Vagina (tissue), 2 donors: ENCODE measurements at places on chromosomes 3 and 15. TPM values are rescaled to one million over a fixed set of nuclear protein-coding genes. Genes with fewer than 3 reads are reported as not detected.
A peak's percentile ranks its signal among the peaks of the same experiment; 100 is the strongest.

- no peaks in the 10 kb centered on the region for H3K36me3 ChIP-seq
- DNase-seq, result no peak
- H3K4me1 ChIP-seq, result peaks cover 19% of the 10 kb centered on the region
- no peak overlapping the region for H3K27ac ChIP-seq
Observed at GRCh38 chr15:81108427-81108826, 25.6 kb upstream of the CFAP161 start.

Gene NEK10
- not detected for total RNA-seq

DNA sequence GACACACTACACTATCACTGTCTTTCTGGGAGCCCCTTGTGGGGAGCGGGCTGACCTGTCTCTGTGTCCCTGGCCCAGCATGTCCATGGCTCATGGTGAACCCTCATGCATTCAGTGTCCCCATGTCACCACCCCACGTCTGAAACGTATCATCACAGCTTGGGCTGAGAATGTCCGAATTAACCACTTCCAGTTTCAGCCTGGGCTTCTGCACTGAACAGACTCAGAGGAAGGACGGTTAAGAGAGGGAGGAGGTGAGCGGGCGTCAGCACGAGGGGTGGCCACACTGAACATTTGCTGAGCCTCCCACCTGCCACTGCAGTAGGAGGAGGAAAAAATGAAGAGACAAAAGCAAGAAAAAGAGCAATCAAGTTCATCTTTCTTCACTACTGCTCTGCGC is 30.5 kb downstream of the ATP2B2 start:
- H3K4me3 ChIP-seq, result no peak overlapping the region
- H3K27ac ChIP-seq, result no peak overlapping the region
- H3K36me3 ChIP-seq, result no peaks in the 10 kb centered on the region
- H3K4me1 ChIP-seq, result no peaks in the 10 kb centered on the region
- no peak for DNase-seq

Gene ARL14
- total RNA-seq, result not detected

Gene CFAP91
- 4.2 TPM for total RNA-seq

Gene DNAH12
- 0.25 TPM for total RNA-seq

GRCh38 chr3:55000546-55000945 is 72.7 kb upstream of the LRTM1 start:
- no peaks in the 10 kb centered on the region for H3K27me3 ChIP-seq
- H3K27ac ChIP-seq, result no peak overlapping the region
- DNase-seq, result no peak
- H3K4me3 ChIP-seq, result no peak overlapping the region

DNA sequence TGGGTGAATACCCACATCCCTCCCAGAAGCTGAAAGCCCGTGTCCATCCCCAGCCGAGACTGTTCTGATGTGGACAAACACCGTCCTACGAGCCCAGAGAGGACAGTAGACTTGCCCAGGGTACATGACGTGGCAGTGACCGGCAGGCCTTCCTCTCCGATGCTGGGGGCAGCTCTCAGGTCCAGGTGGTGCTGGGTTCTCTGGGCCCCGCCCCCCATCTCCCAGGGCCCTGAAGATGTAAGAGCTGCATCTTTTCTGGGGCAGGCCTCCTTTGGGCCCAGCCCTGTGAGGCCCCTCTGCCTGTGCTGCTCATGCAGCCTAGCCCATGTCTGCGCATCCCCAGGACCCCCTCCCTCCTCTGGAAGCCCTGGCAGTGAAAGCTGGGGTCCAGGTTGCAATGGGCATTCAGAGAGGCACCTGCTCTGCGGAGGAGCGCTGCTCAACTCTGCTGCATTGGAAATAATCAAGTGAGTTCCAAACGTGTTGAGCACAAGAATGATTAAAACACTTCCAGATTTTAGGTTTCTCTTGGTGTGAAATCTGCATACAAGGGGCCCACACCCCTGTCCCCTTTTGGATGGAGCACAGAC is 71.9 kb downstream of the FBLN2 start:
- DNase-seq, result no peak
- H3K4me1 ChIP-seq, result peaks cover 12% of the 10 kb centered on the region
- H3K36me3 ChIP-seq, result no peaks in the 10 kb centered on the region
- H3K27me3 ChIP-seq, result no peaks in the 10 kb centered on the region
- H3K27ac ChIP-seq, result no peak overlapping the region
- H3K4me3 ChIP-seq, result no peak overlapping the region

Gene GRK7
- 0.98 TPM for total RNA-seq

- DNase-seq, result no peak
- H3K36me3 ChIP-seq, result no peaks in the 10 kb centered on the region
- H3K4me3 ChIP-seq, result no peak overlapping the region
- no peaks in the 10 kb centered on the region for H3K27me3 ChIP-seq
Observed at GRCh38 chr3:95333826-95334225, 1271.0 kb downstream of the NSUN3 start.

Gene AQP9
- total RNA-seq, result 1.5 TPM

DNA sequence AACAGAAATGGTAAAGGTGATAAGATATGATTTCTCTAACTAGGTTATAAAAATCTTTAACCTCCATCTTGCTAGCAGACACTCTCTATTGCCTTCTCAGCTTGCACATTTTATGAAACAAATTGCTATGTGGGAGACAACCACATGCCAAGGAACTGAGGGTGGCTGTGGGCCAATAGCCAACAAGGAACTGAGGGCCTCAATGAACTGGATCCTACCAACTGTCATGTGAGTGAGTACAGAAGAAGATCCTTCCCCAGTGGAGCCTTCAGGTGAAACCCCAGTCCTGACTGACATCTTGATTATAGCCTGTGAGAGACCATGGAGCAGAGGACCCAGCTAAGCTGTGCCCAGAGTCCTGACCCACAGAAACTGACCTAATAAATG is 129.2 kb upstream of the LRIG1 start:
- no peak overlapping the region for H3K4me3 ChIP-seq
- DNase-seq, result no peak
- H3K27ac ChIP-seq, result no peak overlapping the region
- H3K36me3 ChIP-seq, result no peaks in the 10 kb centered on the region

- no peak for DNase-seq
- no peaks in the 10 kb centered on the region for H3K36me3 ChIP-seq
- no peaks in the 10 kb centered on the region for H3K4me1 ChIP-seq
- H3K27me3 ChIP-seq, result no peaks in the 10 kb centered on the region
- no peak overlapping the region for H3K27ac ChIP-seq
Observed at GRCh38 chr3:166518040-166518439, 680.8 kb upstream of the BCHE start.

DNA sequence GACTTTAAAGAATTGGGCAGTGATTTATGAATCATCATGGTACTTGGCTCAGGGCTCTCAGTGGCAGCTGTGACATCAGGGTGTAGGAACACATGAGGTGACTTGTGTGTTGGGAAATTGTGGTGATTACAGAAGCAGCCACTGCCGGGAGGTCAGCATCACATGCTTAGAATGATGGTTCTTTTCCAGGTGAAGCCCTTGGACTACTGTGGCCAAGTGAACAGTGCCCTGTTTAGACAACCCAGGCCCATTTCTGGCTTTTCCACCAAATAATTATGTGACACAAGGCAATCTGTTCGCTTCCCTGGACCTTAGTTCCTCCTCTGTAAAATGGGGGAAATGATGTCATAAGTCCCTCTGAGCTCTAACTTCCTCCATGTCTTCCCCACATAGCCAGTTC is 139.7 kb upstream of the ROPN1 start:
- H3K4me1 ChIP-seq, result no peaks in the 10 kb centered on the region
- no peak overlapping the region for H3K27ac ChIP-seq
- no peaks in the 10 kb centered on the region for H3K36me3 ChIP-seq
- DNase-seq, result no peak
- H3K27me3 ChIP-seq, result no peaks in the 10 kb centered on the region

DNA sequence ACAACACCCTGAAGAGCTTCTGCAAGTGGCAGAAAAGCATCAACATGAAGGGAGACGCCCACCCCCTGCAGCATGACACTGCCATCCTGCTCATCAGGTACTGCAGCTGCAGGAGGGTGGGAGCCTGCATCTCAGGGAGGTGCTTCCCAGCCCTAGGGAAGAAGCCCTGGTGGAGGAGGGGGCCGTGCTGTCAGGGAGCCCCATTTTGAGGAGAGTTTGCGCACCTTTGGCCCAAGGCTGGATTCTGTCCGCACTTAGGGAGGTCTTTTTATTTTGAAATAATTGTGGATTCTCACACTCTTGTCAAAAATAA is 42.1 kb downstream of the SAXO2 start:
- DNase-seq, result no peak
- no peak overlapping the region for H3K4me3 ChIP-seq
- H3K4me1 ChIP-seq, result no peaks in the 10 kb centered on the region

Gene SCAMP5
- total RNA-seq, result 6.6 TPM

- no peak overlapping the region for H3K4me3 ChIP-seq
- H3K36me3 ChIP-seq, result no peaks in the 10 kb centered on the region
- DNase-seq, result no peak
- no peaks in the 10 kb centered on the region for H3K27me3 ChIP-seq
- no peak overlapping the region for H3K27ac ChIP-seq
Observed at GRCh38 chr3:190608850-190609589, 95.1 kb downstream of the IL1RAP start.

DNA sequence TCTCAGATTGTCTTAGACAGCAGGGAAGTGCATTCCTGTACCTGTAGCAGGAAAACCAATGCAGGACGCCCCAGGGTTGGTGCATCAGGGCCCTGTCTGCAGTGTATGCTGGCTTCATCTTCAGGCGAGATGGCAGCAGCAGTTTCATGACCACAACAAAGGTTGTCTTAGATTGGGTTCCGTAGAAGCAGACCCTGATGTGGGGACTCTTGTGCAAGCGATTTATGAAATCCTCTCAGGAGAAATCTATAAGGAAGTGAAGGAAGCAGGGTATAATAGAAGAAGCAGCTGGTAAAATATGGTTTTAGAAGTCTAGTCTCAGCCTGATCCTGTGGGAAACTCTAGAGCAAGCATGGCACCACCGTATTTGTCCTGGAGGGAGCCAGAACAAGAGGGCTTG is 25.0 kb downstream of the DNAH1 start:
- H3K4me3 ChIP-seq, result no peak overlapping the region
- H3K27me3 ChIP-seq, result no peaks in the 10 kb centered on the region
- H3K27ac ChIP-seq, result no peak overlapping the region

DNA sequence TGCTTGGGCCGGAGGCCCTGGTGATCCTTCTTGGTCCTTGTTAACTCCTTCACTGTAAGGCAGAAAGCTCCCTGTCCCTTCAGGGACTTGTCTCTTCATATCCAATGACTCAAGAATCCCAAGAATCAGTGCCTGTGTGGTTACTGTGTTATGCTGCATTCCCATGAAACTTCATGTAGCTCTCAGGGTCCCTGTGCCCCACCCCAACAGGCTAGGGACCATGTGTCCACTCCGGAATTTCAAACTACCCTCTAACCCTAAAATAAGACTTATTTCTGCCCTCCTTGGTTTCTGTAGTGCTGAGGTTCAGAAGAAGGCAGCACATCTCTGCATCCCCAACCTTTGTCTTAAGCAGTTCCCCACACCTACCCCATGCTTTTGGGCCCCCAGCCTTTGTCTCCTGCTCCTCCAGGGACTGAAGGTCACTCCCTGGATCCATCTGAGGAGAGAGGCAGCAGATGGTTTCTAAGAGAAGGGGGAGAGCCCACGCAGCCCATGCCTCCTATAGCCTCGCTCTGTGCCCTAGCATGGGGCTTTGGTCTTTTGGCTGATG is 531 bp upstream of the MAP1A start:
- H3K4me3 ChIP-seq, result peak overlapping the region; percentile 51
- H3K4me1 ChIP-seq, result peaks cover 27% of the 10 kb centered on the region
- no peaks in the 10 kb centered on the region for H3K27me3 ChIP-seq
- H3K27ac ChIP-seq, result peak overlapping the region; percentile 85
- peaks cover 12% of the 10 kb centered on the region for H3K36me3 ChIP-seq

GRCh38 chr3:30181581-30181980 is 424.8 kb upstream of the TGFBR2 start:
- no peaks in the 10 kb centered on the region for H3K27me3 ChIP-seq
- H3K27ac ChIP-seq, result no peak overlapping the region
- H3K4me3 ChIP-seq, result no peak overlapping the region
- no peaks in the 10 kb centered on the region for H3K36me3 ChIP-seq
- no peaks in the 10 kb centered on the region for H3K4me1 ChIP-seq

Gene TTLL13
- total RNA-seq, result not detected
